CD4-positive, CD25-positive, alpha-beta regulatory T cell (primary cell): ENCODE measurements at places on chromosomes 16 and 17. TPM values are rescaled to one million over a fixed set of nuclear protein-coding genes. Genes with fewer than 3 reads are reported as not detected.

PLSCR3 gene
- 113 TPM for total RNA-seq

C1QBP gene
- total RNA-seq = 58.4 TPM

CD300H gene
- not detected for total RNA-seq

ALDH3A1 gene
- not detected for total RNA-seq

SDR42E1 gene
- total RNA-seq = 3.7 TPM
